Left ventricle myocardium superior (tissue), 1 donor: ENCODE measurements at places on chromosomes 2 and 18. TPM values are rescaled to one million over a fixed set of nuclear protein-coding genes. Genes with fewer than 3 reads are reported as not detected.
A peak's percentile ranks its signal among the peaks of the same experiment; 100 is the strongest.

The IL36RN gene
- total RNA-seq = not detected

The SCYGR4 gene
- total RNA-seq = not detected

The VWA3B gene
- total RNA-seq = not detected

The ALK gene
- total RNA-seq = not detected

The ALPP gene
- not detected for total RNA-seq

The MYO7B gene
- 0.42 TPM for total RNA-seq

The UGT1A3 gene
- total RNA-seq = not detected

The MYO5B gene
- total RNA-seq = 1.1 TPM

The MARCHF4 gene
- not detected for total RNA-seq

DNA sequence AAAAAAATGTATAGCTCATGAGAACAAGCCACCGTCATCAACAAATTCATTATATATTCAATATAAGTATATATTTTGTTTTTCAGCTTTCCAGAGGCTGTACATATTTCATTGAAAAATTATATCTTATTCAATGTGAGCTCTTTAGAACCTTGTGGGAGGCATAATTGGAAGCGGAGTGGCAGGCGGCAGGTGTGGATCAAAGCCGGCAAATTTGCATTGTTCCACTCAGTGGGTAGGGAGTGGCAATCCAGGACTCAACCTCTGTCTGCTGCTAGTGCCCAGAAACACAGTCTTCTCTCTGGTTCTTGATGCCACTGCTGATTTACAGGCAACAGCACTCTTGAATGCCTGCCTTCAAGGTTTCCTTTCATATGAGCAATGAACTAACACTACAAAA, 46.9 kb downstream of the GCA start:
- no peak for DNase-seq

DNA sequence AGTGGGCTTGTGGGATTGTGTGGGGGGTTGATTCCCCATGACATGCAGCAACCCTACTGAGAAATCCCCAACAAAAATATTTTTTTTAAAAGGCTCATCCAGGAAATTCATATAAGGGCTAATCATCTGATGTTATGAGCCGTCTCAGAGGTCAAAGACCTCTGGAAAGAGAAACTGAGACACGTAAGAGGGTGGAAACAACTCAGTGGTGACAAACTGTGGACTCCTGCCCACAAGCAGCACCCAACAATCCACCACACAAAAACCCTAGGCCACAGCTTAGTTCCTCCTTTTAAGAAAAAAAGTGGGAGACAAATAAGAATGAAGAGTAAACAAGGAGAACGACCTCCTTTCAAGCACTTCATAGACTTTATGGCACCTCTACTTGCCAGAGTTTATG, 1096.1 kb upstream of the NRXN1 start:
- DNase-seq = no peak

GRCh38 chr18:2134364-2134763, 436.9 kb downstream of the METTL4 start:
- DNase-seq = no peak

DNA sequence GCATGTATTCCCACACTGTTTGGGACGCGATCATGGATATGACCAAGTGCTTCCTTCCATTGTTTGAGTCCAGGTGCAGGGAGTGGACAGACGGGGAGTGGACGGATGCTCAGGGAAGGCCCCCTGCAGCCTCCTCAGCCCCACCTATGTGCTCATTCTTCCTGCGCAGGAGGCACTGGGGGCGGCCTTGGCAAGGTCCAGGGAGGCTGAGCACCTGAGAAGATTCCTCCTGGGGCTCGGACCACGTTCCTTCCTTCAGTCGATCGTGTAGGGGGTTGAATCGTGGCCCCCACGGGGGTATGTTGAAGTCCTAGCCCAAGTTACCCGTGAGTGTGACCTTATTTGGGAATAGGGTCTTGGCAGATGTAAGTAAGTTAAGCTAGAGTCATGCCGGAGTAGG, 60.4 kb downstream of the ASB1 start:
- no peak for DNase-seq

GRCh38 chr2:7037340-7038333, 120.4 kb downstream of the RNF144A start:
- DNase-seq = peak; percentile 62

DNA sequence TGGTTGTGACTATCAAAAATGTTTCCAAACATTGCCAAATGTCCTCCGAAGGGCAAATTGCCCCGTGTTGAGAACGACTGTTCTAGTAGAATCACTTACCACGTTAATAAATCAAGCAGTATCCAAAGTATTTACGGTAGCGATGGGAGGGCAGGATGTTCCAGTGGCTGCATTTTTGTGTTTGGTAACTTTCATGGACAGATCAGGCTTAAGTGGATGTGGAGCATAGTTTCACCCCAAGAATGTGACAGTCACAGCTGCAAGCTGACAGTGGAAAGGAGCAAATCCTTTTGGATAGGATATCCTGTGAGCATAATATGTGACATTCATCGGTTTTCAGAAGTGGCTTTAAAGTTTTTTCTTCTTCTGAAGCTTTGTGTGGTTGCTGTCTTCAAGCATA, 46.3 kb upstream of the DARS1 start:
- no peak for DNase-seq

- DNase-seq = no peak
Observed at GRCh38 chr2:111688482-111688881, 195.5 kb downstream of the ANAPC1 start.

DNA sequence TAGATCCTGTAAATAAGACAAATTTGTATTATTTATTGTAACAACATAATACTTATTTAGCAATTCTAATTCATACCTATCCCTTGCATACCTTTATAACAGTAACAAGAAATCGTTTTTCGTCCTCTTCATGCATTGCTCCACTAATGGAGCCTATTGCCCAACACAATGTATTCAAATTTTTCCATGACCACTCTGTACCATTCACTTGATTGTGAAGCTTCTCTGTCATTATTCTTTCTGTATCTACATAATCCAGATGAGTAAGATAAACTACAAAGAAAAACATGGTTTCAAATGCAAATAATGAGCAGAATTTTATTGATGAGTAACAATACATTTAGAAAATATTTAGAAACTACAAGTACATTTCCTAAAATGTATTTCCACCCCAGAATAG, 21.6 kb upstream of the USP34 start:
- DNase-seq = no peak

- no peak for DNase-seq
Observed at GRCh38 chr2:133204421-133204820, 363.8 kb downstream of the NCKAP5 start.

DNA sequence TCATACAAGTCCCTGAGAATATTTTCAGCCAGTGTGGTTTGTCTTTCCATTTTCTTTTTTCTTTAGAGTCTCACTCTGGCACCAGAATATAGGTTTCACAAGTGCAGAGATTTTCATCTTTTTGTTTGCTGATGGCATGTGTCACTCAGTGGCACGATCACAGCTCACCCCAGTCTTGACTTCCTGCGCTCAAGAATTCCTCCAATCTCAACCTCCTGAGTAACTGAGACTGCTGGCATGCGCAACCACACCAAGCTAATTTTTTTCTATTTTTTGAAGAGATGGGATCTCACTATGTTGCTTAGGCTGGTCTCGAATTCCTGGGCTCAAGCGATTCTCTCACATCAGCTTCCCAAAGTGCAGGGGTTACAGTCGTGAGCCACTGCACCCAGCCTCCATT, 23.9 kb downstream of the NBEAL1 start:
- DNase-seq = no peak

DNA sequence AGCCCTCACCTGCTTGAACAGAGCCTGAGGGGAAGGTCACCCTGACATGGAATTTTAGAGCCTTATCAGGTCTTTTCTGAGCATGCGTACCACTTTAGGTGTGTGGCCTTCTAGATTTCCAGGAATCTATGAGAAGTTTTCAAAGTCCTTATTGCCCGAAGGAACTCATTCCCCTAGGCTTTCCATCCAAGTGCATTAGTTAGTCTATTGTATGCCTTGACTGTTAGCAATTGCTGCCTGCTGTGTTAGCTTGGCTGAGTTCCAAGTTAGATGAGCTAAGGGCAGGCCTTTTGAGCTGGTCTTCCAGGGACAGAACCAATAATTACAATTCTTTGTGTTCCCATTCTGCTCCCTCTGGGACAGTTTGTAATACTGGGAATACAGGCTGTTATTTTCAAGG, 30.8 kb upstream of the PUM2 start:
- no peak for DNase-seq

DNA sequence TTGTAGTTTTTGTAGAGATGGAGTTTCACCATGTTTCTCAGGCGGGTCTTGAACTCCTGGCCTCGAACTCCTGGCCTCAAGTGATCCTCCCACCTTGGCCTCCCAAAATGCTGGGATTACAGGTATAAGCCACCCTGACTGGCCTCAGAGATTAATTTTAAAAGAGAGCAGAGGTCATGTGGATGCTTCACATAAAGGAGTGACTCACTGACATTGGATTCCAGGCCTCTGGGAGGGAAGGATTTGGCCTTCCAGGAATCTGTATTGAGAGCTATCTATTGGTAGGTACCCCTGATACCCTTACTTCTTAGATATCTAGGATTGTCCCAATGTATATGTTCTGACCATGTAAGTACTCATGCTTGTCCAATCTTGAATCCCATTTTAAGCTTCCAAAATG, 138.4 kb downstream of the FAM161A start:
- DNase-seq = no peak

GRCh38 chr18:24799176-24799575, 338.7 kb downstream of the HRH4 start:
- no peak for DNase-seq

- DNase-seq = no peak
Observed at GRCh38 chr2:240472078-240472790, 36.8 kb downstream of the GPC1 start.

- DNase-seq = no peak
Observed at GRCh38 chr18:55401638-55402191, 186.3 kb downstream of the TCF4 start.

DNA sequence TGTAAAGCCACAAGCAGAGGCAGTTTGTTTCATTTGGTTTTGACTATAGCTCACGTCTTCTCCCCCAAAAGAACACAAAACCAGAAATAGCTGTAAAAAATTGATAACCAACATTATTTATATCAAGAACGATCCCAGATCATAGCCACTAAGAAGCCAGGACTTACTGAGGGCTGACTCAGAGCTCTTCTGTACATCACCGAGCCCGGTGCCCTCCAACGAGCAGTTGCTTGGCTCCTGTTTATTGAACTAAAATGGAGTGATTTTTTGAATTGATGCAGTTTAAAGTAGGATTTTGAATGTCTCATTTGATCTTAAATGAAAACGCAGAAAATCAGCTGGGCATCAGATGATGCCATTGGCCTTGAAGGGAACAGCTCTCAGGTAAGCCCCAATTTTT, 343.3 kb downstream of the INSIG2 start:
- no peak for DNase-seq

DNA sequence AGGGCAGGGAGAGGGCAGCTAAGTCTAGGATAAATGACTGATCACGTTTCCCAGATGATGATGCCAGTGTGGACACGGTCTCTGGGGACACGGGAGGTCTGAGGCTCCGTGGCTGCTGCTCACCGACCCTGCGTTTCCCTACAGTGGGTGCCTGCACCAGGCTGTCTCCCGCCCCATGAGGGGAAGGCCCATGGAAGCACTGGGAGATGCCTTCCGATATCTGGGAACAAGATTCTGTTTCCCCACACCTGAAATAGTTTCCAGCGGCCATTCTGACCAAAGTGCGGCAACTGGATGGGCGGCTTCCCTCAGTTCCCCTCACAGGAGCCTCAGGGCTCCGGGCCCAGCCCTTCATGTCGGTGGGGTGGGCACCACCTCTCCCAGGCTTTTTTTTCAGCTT, 83.1 kb downstream of the EDAR start:
- no peak for DNase-seq

- no peak for DNase-seq
Observed at GRCh38 chr18:39795350-39795749, 2159.7 kb upstream of the PIK3C3 start.

GRCh38 chr2:134253804-134254203, at the start of gene MGAT5:
Gene MGAT5 (plus strand): TSS chr2:134254072. CDS start chr2:134254404, 332 bp downstream.
- DNase-seq = no peak
